Pancreas (tissue), 10 donors: ENCODE measurements at places on chromosomes 1 and 21. TPM values are rescaled to one million over a fixed set of nuclear protein-coding genes. Genes with fewer than 3 reads are reported as not detected.

The TMEM52 gene
- polyA plus RNA-seq = 120 TPM

The OPRD1 gene
- polyA plus RNA-seq = 0.15 TPM

- H3K4me3 ChIP-seq = no peak overlapping the region
- H3K27me3 ChIP-seq = no peaks in the 10 kb centered on the region
- no peaks in the 10 kb centered on the region for H3K4me1 ChIP-seq
These were observed 39.7 kb downstream of the CHD5 start for GRCh38 chr1:6140413-6140812.

DNA sequence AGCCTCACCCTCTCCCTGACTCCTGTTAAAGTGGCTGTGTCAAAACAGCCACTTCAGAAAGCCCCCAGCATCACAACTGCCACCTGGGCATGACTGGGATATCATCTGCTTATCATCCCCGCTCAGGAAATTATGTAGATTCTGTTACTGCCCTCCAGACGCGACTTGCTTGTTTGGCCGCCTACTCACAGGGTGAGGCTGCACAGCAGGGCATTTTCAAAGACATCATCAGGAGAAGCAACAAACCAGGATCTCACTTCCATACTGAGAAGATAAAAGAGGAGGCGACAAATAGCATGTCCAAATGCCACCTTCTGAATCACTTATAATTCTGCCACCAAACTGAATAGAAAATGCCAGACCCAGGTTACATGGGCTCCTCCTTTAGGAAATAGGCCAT, 94.8 kb downstream of the MIS18A start:
- no peak for DNase-seq
- no peaks in the 10 kb centered on the region for H3K36me3 ChIP-seq
- no peaks in the 10 kb centered on the region for H3K4me1 ChIP-seq

- H3K4me1 ChIP-seq = peaks cover 19% of the 10 kb centered on the region
- DNase-seq = no peak
- H3K4me3 ChIP-seq = no peak overlapping the region
- H3K27ac ChIP-seq = no peak overlapping the region
These were observed 33.3 kb upstream of the ZBTB40 start for GRCh38 chr1:22418312-22418711.

GRCh38 chr1:240492832-240493440, 119.0 kb downstream of the GREM2 start:
- DNase-seq = no peak
- no peaks in the 10 kb centered on the region for H3K36me3 ChIP-seq
- H3K4me3 ChIP-seq = no peak overlapping the region
- no peaks in the 10 kb centered on the region for H3K27me3 ChIP-seq

GRCh38 chr1:185215911-185216310, 58.9 kb downstream of the SWT1 start:
- H3K27ac ChIP-seq = no peak overlapping the region
- DNase-seq = no peak
- no peaks in the 10 kb centered on the region for H3K36me3 ChIP-seq
- H3K27me3 ChIP-seq = no peaks in the 10 kb centered on the region
- H3K4me3 ChIP-seq = no peak overlapping the region
